Fibroblast of skin of back (primary cell): ENCODE measurements at places on chromosomes 4 and X.
A peak's percentile ranks its signal among the peaks of the same experiment; 100 is the strongest.

GRCh38 chr4:95857761-95858160, 17.9 kb downstream of the PDHA2 start:
- peak; percentile 6 for DNase-seq

- no peak for DNase-seq
Observed at GRCh38 chrX:124680287-124680686, 333.9 kb downstream of the SH2D1A start.

DNA sequence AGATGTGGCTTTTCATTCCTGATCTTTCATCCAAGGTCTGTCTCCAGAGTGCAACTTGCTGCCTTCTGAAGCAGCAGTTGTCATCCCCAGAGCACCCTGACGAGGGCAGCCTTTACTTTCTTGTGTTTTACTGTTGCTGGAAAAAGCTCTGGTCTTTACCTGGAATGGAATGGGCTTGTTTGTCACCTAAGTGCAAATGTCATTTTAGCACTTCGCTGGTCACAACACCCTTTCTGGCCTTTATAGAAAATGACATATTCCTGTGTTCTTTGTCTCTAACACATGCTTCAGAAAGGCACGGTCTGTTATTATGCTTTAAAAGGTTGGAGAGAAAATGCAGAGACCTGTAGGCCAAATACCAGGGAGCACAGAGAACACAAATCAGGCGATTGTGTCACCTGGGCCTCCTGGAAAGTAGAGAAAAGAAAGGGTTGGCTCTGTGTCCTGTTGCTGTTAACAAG, 332.7 kb upstream of the IGFBP7 start:
- peak; percentile 39 for DNase-seq

- DNase-seq, result no peak
Observed at GRCh38 chr4:74304095-74304625, 4.1 kb upstream of the EPGN start.

DNA sequence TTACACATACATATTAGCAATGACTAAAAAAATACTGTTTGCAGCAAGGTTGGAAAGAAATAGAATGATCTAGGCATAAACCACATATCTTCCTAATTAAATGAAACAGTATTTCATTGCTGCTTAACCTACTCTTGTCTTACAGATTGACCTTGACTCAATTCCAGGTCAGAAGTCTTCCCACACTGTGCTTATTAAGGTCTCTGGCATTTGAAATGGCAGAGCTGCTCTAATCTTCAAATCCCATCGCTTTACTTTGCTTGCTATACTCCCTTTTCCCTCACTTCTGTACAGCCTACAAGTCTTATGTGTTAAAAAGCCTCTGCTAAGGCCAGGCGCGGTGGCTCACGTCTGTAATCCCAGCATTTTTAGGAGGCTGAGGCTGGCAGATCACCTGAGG, 424.5 kb downstream of the RPA4 start:
- DNase-seq, result no peak

DNA sequence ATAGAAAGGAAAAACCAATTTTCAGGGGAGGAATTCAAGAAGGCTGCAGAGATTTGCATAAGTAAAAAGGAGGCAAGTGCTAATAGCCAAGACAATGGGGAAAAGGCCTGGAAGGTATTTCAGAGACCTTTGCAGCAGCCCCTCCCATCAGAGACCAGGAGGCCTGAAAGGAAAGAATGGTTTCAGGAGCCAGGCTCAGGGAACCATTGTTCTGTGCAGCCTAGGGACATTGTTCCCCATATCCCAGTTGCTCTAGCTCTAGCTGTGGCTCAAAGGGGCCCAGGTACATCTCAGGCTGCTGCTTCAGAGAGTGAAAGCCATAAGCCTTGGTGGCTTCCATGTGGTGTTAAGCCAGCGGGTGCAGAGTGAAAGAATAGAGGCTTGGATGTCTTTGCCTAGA, 24.0 kb downstream of the NAP1L3 start:
- no peak for DNase-seq

GRCh38 chr4:148238086-148238485, 204.1 kb downstream of the NR3C2 start:
- no peak for DNase-seq

DNA sequence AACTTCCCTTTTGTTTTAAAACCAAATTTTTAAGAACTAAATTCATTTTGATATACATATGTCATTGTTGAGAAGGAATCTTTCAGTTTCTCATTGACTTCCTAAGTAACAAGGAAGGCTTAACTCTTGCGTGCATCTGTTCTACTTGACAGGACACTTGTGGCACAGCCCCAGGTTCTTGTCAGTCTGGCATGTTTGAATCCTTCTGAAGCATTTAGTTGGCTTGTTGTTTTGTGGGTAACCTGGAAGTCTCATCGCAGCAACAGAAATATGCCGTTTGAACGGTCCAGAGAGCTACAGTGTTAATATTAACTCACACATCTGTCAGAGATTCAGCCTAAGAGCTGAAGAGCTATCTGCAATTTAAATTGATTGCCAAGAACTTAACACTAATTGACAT, 76.0 kb downstream of the GLRA3 start:
- DNase-seq, result no peak

DNA sequence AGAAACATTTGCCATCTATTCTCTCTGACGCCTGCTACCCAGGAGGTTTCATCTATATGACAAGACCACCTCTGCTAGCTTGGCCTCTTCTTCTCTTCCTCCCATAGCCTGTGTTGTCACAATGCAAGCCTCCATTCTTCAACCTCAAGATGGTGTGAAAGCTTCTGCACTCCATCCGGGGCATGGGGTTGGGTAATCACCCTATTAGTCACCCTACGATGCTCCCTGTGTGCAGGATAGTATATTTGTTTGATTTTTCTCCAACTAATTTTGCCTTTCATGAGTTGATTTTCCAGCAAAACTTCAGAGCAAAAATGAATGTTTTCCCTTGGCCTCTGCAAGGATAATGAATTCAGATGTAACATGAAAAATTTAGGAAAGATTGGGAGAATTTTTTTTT, 128.0 kb upstream of the STS start:
- no peak for DNase-seq

GRCh38 chrX:102832661-102833060, 104.4 kb upstream of the RAB40AL start:
- DNase-seq, result peak; percentile 62

DNA sequence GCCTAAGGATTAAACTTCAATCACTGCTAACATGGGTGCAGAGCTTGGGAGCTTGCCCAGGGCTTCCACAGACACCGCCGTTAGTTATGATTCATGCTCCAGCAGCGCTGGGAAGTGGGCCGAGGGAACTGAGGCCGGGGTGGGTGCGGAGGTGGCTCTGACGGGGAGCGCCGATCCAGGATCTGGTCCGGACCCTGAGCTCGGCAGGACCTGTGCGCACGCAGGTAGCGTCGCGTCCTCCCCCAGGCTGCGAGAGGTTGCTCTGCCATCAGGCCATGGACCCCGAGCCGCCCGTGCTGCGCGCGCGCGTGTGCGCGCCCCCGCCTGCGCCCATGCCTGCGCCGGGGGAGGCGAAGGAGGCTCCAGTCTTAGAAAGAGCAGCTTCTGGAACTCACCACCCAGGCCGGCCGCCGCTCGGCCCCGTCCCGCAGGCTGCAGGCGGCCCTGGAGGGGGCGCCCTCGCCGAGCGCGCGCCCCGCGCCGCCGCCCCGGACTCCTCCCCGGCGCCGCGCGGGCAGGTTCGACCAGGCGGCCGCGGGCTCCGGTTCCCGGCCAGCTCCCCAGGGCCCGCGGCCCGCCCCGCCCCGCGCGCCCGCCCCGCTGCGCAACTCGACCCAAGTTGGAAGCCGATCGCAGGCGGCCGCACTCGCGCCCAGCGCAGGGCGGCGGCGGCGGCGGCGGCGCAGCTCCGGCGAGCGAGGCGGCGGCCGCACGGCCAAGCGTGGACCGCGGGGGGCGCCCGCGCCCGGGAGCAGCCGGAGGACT, 732 bp upstream of the ADRA2C start:
- DNase-seq, result peak; percentile 64

- DNase-seq, result peak; percentile 17
Observed at GRCh38 chrX:11663875-11664210, 1.9 kb downstream of the ARHGAP6 start.

DNA sequence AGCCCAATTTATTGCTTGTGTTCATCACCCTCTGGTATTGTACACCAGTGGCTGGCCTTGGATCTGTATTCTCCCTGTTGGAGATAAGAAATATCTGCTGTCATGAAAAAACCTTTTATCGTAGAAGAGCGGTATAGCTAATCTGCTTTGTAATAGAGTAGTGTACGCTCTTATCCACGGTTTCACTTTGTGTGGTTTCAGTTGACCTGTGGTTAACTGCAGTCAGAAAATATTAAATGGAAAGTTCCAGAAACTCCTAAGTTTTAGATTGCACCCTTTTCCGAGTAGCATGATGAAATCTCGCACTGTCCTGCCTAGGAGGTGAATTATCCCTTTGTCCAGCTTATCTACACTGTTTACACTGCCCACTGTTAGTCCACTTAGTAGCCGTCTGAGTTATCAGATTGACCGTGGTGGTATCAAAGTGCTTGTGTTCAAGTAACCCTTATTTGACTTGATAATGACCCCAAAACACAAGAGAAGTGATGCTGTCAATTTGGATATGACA, 42.4 kb downstream of the KDM6A start:
- DNase-seq, result no peak

DNA sequence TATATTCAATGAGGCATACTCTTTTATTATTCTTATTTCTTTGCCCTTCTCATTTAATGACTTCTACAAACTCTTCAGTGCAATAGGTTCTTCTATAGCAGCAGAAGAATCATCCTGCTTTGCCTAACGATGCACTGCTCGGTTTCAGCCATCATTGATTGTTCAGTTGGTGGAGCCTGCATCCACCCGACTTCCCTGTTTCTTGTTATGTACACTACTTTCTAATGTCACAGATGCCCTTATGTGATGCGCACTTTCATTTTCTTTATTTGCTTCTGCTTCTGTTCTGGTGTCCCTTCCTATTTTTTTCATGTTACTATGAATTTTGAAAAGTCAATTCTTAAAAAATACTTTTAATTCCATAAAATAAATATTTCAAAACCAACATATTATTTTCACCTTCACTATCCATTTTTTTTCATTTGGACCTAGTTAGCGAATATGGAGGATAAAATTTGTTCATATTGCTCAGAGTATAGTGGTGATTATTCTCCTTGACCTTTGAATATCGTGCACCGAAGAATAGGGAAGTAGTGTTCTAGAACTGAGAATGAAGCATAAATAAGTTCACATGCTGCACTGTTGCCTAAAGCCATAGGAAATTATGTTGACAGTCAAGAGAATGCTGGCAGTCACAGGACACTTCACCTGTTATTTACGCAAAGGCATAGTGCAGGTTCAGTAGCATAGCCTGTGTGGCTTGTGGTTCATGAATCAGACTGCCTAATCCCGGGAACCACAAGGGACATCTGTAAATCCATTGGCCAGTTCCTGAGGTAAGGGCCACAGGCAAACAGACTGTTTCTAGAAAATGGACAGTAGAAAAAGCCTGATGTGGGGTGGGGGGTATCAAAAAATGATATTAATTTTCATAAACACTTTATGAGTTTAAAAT, 21.3 kb upstream of the SFRP2 start:
- no peak for DNase-seq
